Activated CD4-positive, alpha-beta memory T cell treated with anti-CD3 and anti-CD28 coated beads, Interleukin-2, amount 10 ng/mL, durations not matched to agents 7 days and 5 days (primary cell): ENCODE measurements at places on chromosomes 1 and 21. TPM values are rescaled to one million over a fixed set of nuclear protein-coding genes. Genes with fewer than 3 reads are reported as not detected.

DNA sequence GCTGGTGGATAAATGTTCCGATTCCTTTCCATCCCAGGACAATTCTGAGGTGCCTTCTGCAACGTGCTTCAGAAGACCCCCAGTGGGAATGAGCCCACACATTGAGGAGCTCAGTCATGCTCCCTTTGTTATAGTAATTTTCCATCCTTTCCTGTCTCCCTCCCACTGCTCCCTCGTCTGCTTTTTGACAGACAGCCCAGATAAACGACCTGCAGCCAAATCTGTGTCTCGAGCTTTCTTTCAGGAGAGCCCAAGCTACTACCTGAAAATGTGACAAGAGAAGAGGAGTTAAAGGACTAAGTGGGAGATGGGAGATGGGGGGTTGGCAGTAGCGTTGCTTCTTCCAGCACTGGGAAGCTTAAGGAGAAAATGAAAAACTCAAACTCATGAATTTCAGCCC is 65.9 kb upstream of the LRRN2 start:
- H3K4me1 ChIP-seq: no peaks in the 10 kb centered on the region
- no peak overlapping the region for H3K27ac ChIP-seq
- no peak for DNase-seq
- H3K4me3 ChIP-seq: no peak overlapping the region

The RSPH1 gene
- total RNA-seq: not detected

The ACOT11 gene
- 0.55 TPM for total RNA-seq

GRCh38 chr1:94125551-94126514 is 4.9 kb upstream of the ABCA4 start:
- no peaks in the 10 kb centered on the region for H3K4me1 ChIP-seq
- H3K27me3 ChIP-seq: no peaks in the 10 kb centered on the region
- no peak overlapping the region for H3K27ac ChIP-seq

- peaks cover 49% of the 10 kb centered on the region for H3K27me3 ChIP-seq
- H3K4me1 ChIP-seq: peaks cover 5% of the 10 kb centered on the region
- DNase-seq: no peak
- H3K27ac ChIP-seq: no peak overlapping the region
- no peak overlapping the region for H3K4me3 ChIP-seq
These were observed 6.0 kb downstream of the HEYL start for GRCh38 chr1:39633422-39633821.

DNA sequence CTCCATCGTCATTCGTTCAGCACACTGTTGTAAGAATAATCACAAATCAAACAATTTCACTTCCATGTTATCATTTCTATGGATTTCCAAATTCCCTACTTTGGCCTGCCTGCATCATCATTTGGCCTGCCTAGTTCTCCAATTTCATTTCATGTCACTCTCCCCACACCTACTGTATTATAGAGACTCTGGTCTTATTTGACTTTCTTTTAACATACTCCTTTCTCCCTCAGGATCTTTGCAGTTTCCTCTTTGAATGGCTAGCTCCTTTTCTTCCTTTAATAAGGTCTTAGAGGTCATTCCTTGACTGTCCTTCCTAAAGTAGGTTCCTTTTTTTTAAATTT is 36.3 kb upstream of the PODN start:
- H3K4me3 ChIP-seq: no peak overlapping the region
- no peaks in the 10 kb centered on the region for H3K27me3 ChIP-seq

The LEPR gene
- total RNA-seq: 3.7 TPM

DNA sequence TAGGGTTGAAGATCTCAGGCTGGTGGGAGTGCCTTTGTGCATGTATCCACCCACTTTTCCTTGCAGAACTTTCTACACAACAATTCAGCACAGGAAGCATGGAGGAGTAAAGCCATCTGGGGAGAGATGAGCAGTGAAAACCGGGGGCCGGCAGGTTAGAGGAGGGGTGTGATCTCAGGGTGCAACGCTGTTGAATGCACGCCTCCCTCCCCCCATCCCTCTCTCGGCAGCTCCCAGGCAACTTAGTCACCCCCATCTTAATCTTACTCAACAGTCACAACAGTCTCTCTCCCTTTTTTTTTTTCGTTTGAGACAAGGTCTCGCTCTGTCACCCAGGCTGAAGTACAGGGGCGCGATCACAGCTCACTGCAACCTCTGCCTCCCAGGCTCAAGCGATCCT is 16.6 kb upstream of the ABCG1 start:
- no peak overlapping the region for H3K27ac ChIP-seq
- H3K27me3 ChIP-seq: peaks cover 12% of the 10 kb centered on the region
- no peak overlapping the region for H3K4me3 ChIP-seq
- peak; percentile 7 for DNase-seq

- no peak for DNase-seq
- H3K36me3 ChIP-seq: no peaks in the 10 kb centered on the region
- H3K27ac ChIP-seq: no peak overlapping the region
- H3K4me1 ChIP-seq: peaks cover 1% of the 10 kb centered on the region
- no peak overlapping the region for H3K4me3 ChIP-seq
These were observed 85.4 kb upstream of the ROR1 start for GRCh38 chr1:63688302-63688890.

The B3GALNT2 gene
- total RNA-seq: 14.0 TPM

The ACTL8 gene
- not detected for total RNA-seq

The DIRAS3 gene
- not detected for total RNA-seq

The SLAMF6 gene
- total RNA-seq: 33.8 TPM

The SYPL2 gene
- total RNA-seq: not detected

- H3K27ac ChIP-seq: no peak overlapping the region
- no peaks in the 10 kb centered on the region for H3K27me3 ChIP-seq
- no peaks in the 10 kb centered on the region for H3K4me1 ChIP-seq
- no peak for DNase-seq
These were observed 9.8 kb upstream of the IPO9 start for GRCh38 chr1:201818971-201819750.

The POGZ gene
- 67.2 TPM for total RNA-seq

The JUN gene
- 31.1 TPM for total RNA-seq

GRCh38 chr1:94660994-94661393 is 119.4 kb upstream of the F3 start:
- no peak for DNase-seq
- H3K36me3 ChIP-seq: no peaks in the 10 kb centered on the region
- peaks cover 4% of the 10 kb centered on the region for H3K27me3 ChIP-seq
- H3K4me3 ChIP-seq: no peak overlapping the region
- no peak overlapping the region for H3K27ac ChIP-seq

The CFAP126 gene
- not detected for total RNA-seq

GRCh38 chr1:220732621-220733020 is 15.5 kb upstream of the MTARC2 start:
- peaks cover 6% of the 10 kb centered on the region for H3K27me3 ChIP-seq
- DNase-seq: no peak
- no peak overlapping the region for H3K4me3 ChIP-seq
- peaks cover 20% of the 10 kb centered on the region for H3K4me1 ChIP-seq
- H3K27ac ChIP-seq: no peak overlapping the region
- H3K36me3 ChIP-seq: no peaks in the 10 kb centered on the region

The UBL4B gene
- total RNA-seq: not detected

The NUDT4B gene
- total RNA-seq: 1.1 TPM

The HES2 gene
- total RNA-seq: 0.13 TPM

The E2F2 gene
- 98.9 TPM for total RNA-seq

DNA sequence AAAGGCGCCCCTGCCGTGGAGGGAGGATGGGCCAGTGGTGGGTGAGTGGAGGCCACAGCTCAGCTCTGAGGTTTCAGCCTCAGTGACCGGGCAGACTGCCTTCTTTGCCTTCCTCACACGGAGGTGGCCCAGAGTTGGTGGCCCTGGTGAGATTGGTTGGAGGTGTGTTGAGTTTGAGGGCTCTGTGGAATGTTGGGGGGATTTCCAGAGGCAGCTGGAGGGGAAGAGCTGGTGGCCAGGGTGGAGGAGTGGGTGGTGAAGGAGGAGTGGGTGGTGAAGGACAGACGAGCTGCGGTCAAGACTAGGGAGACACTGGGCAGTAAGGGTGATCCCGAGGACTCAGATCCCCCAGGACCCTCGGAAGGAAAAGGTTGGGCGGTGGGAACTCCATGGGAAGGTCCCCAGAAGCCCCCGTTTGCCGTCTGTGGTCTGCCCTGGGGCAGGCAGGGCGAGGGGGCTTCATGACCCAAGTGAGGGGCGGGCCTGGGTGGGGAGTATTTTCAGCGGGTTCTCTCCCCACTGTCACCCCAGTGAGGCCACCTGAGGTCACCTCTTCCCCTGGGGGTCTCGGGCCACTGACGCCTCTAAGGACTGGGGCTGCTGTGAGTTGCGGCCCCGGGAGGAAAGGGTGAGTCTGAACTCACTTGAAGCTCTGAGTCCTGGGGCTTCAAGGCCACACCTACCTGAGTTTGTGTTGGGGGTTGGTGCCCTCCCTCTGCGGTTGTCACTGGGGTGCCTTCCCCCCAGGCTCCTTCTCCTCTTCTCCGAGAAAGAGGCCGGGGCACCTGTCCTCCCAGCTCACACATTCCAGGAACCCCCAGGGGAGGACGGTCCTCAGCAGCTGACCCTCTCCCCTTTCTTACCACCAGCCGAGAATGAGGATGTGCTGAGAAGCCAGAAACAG is 22.7 kb upstream of the PIK3CD start:
- peak overlapping the region; percentile 97 for H3K27ac ChIP-seq
- H3K4me3 ChIP-seq: peak overlapping the region; percentile 87
- H3K27me3 ChIP-seq: peaks cover 7% of the 10 kb centered on the region
- H3K36me3 ChIP-seq: peaks cover 36% of the 10 kb centered on the region
- H3K4me1 ChIP-seq: peaks cover 68% of the 10 kb centered on the region

DNA sequence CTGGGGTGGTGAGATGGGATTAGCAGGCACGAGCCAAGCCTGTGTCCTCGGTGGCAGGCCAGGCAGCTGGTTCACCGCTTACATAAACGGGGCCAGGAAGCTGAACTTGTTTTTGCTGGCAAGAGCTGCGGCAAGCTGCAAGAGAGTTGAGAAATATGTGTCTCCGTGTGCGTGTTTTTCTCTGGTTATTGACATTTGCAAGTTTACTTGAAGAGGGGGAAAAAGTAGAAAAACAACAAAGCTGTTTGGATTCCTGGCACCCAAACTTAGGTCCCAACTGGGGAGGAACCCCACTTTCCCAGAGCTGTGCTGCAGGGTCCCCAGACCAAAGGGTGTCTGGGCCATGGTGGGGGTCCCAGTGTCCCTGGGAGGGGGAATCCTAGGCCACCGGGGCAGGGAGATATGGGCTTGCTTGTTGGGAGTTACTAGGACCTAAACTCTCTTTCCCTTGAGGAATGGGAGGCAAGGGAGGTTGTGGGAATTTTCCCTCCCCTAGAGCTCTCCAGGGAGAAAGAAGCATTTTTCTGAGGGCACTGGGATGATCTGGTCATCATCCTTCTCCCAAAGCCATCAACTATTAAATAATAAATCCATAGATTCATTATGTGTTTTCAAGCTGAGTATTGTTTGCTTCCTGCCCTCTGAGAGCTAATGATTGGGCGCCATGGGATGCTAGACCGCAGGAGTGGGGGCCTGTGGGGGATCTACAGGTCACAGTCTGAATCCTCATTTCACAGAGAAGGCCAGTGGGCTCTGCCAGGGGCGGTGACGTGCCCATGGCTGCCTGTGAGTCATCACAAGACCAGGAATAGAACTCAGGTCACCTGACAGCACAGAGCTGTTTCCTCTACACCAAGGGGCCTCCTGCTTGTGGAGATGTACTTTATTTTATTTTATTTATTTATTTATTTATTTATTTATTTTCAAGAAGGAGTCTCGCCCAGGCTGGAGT is 14.8 kb downstream of the IL6R start:
- H3K4me1 ChIP-seq: peaks cover 53% of the 10 kb centered on the region
- H3K27me3 ChIP-seq: no peaks in the 10 kb centered on the region
- H3K4me3 ChIP-seq: peak overlapping the region; percentile 40
- DNase-seq: peak; percentile 67

GRCh38 chr1:207873055-207873890 is 37.7 kb downstream of the CD34 start:
- peak overlapping the region; percentile 44 for H3K4me3 ChIP-seq
- H3K36me3 ChIP-seq: peaks cover 2% of the 10 kb centered on the region
- H3K27ac ChIP-seq: peak overlapping the region; percentile 92
- peak; percentile 61 for DNase-seq
- peaks cover 67% of the 10 kb centered on the region for H3K4me1 ChIP-seq

GRCh38 chr1:29356663-29357062 is 120.3 kb downstream of the PTPRU start:
- no peaks in the 10 kb centered on the region for H3K36me3 ChIP-seq
- no peaks in the 10 kb centered on the region for H3K4me1 ChIP-seq
- no peak overlapping the region for H3K4me3 ChIP-seq

The GJA8 gene
- total RNA-seq: not detected

The LMOD1 gene
- not detected for total RNA-seq

The LRRN2 gene
- total RNA-seq: 0.10 TPM

GRCh38 chr1:156488566-156489165 is 11.9 kb downstream of the MEF2D start:
- H3K36me3 ChIP-seq: peaks cover 18% of the 10 kb centered on the region
- H3K27me3 ChIP-seq: no peaks in the 10 kb centered on the region
- H3K4me3 ChIP-seq: peak overlapping the region; percentile 49
- H3K4me1 ChIP-seq: peaks cover 76% of the 10 kb centered on the region
- peak; percentile 51 for DNase-seq
- peak overlapping the region; percentile 65 for H3K27ac ChIP-seq

GRCh38 chr1:99969260-99969728 is 502 bp upstream of the SLC35A3 start:
- no peaks in the 10 kb centered on the region for H3K36me3 ChIP-seq
- H3K4me1 ChIP-seq: peaks cover 30% of the 10 kb centered on the region
- H3K27me3 ChIP-seq: no peaks in the 10 kb centered on the region
- peak overlapping the region; percentile 96 for H3K4me3 ChIP-seq

The FCRL5 gene
- total RNA-seq: not detected

GRCh38 chr1:115807723-115808122 is 33.2 kb downstream of the NHLH2 start:
- no peaks in the 10 kb centered on the region for H3K4me1 ChIP-seq
- DNase-seq: peak; percentile 28
- H3K27me3 ChIP-seq: peaks cover 18% of the 10 kb centered on the region

DNA sequence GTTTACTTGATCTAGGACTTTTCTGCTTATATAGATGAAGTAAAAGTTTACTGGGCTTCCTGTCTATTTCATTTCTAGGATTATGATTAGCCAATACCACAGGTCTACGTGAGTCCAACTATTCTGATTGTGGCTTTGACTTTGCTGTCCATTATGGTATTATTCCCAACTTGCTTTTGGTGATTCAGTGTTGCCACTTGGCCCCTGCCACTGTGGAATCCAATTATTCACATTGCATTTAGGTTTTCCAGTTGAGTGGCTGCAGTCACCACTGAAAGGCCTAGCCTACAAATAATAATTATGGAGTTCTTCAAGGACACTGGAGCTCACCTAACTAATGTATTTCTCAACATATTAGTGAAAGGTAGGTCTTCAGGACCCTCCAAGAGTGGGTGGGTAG is 574.3 kb upstream of the USP24 start:
- H3K36me3 ChIP-seq: no peaks in the 10 kb centered on the region
- H3K4me3 ChIP-seq: no peak overlapping the region

- H3K4me3 ChIP-seq: no peak overlapping the region
- H3K27me3 ChIP-seq: peaks cover 10% of the 10 kb centered on the region
- H3K36me3 ChIP-seq: no peaks in the 10 kb centered on the region
These were observed 39.8 kb upstream of the RGS8 start for GRCh38 chr1:182724215-182724614.
